ENCODE measurements at places on chromosomes 7 and 10. TPM values are rescaled to one million over a fixed set of nuclear protein-coding genes. Genes with fewer than 3 reads are reported as not detected.

GRCh38 chr10:33623669-33624068 lies 289.2 kb upstream of the NRP1 start:
- H3K36me3 ChIP-seq: no peaks in the 10 kb centered on the region
- H3K4me1 ChIP-seq: no peaks in the 10 kb centered on the region
- no peak overlapping the region for H3K27ac ChIP-seq

DNA sequence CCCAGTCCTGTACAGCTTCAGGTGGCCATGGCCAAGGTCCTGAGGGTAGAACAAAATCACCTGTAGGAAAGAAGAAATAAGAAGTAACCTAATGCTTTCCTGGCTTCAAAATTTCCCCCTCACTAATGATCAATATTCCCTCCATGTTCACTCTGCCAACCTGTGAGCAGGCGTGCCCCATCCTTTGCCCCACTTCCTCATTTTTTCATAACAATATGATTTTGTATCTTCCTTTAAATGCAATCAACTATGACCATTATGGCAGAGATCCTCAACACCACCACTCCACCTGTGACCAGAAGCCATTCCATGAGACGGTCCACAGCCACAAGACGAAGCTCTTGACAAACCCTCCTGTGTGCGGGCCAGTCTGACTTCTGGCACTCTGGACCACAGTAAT lies 7.0 kb downstream of the MSS51 start:
- no peak for DNase-seq
- no peaks in the 10 kb centered on the region for H3K4me1 ChIP-seq
- H3K4me3 ChIP-seq: no peak overlapping the region
- H3K27ac ChIP-seq: no peak overlapping the region
- H3K27me3 ChIP-seq: no peaks in the 10 kb centered on the region

GRCh38 chr7:50826371-50827172 lies 43.9 kb upstream of the GRB10 start:
- H3K27me3 ChIP-seq: no peaks in the 10 kb centered on the region
- H3K36me3 ChIP-seq: no peaks in the 10 kb centered on the region
- DNase-seq: no peak
- H3K4me3 ChIP-seq: no peak overlapping the region
- H3K27ac ChIP-seq: no peak overlapping the region
- no peaks in the 10 kb centered on the region for H3K4me1 ChIP-seq

DNA sequence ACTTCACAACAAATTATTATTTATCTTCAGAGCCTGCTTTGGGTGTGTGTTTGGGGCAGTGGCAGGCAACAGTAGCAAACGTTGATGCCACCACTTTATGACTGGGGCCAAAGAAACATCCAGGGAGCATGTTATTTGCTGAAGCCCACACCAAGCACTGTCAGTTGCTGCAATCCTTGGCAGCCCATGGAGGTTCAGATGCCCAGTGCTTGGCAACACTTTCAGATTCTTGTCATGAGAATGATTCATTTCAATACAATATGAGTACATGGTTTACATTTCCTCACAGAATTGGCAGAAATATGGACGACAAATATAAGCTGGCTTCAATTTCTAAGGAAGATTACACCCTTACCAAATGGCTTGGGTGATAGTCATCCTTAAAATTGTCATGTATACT lies 46.5 kb upstream of the GLI3 start:
- H3K4me3 ChIP-seq: no peak overlapping the region
- DNase-seq: no peak
- H3K27ac ChIP-seq: no peak overlapping the region
- no peaks in the 10 kb centered on the region for H3K27me3 ChIP-seq

DNA sequence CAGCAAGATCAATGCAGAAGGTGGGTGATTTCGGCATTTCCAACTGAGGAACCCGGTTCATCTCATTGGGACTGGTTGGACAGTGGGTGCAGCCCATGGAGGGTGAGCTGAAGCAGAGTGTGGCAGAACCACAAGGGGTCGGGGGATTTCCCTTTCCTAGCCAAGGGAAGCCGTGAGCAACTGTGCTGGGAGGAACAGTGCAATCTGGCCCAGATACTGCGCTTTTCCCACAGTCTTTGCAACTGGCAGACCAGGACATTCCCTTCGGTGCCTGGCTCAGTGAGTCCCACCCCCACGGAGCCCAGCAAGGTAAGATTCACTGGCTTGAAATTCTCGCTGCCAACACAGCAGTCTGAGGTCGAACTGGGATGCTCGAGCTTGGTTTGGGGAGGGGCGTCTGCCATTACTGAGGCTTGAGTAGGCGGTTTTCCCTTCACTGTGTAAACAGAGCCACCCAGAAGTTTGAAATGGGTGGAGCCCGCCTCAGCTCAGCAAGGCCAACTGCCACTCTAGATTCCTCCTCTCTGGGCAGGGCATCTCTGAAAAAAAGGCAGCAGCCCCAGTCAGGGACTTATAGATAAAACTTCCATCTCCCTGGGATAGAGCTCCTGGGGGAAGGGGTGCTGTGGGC lies 58.6 kb upstream of the SLC26A5 start:
- no peak overlapping the region for H3K27ac ChIP-seq
- H3K27me3 ChIP-seq: no peaks in the 10 kb centered on the region
- no peaks in the 10 kb centered on the region for H3K36me3 ChIP-seq
- DNase-seq: no peak
- no peak overlapping the region for H3K4me3 ChIP-seq

The SAMD9L gene
- 23.2 TPM for total RNA-seq

The GATA3 gene
- total RNA-seq: not detected

All from thoracic aorta (tissue), 2 donors.